ENCODE measurements at places on chromosomes 7 and 10. TPM values are rescaled to one million over a fixed set of nuclear protein-coding genes. Genes with fewer than 3 reads are reported as not detected.

Gene ARMS2
- total RNA-seq, result not detected

Gene VAX1
- total RNA-seq, result not detected

GRCh38 chr10:14673189-14673861, 101.4 kb downstream of the FAM107B start:
- DNase-seq, result no peak

GRCh38 chr7:158277219-158278141, 310.1 kb downstream of the PTPRN2 start:
- DNase-seq, result no peak

- DNase-seq, result no peak
Observed at GRCh38 chr7:92909686-92910475, 73.5 kb upstream of the CDK6 start.

DNA sequence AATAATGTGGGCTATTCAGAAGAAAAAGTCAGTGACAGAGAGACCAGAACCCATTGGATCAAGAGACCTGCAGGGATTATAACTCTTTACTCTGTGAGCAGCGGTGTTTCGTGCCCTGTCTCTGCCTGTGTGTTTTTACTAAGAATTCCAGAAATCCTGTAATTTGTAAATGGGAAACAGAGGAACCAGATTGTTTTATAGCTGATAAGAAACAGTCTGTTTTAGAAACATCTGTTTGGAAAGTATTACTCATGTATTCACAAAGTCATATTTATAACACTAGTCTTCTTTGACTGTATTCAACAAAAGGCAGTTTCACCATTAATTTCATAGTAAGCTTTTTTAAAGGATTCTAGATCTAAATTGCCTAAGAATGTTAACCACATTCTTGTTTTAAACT, 30.0 kb upstream of the VDAC2 start:
- DNase-seq, result no peak

DNA sequence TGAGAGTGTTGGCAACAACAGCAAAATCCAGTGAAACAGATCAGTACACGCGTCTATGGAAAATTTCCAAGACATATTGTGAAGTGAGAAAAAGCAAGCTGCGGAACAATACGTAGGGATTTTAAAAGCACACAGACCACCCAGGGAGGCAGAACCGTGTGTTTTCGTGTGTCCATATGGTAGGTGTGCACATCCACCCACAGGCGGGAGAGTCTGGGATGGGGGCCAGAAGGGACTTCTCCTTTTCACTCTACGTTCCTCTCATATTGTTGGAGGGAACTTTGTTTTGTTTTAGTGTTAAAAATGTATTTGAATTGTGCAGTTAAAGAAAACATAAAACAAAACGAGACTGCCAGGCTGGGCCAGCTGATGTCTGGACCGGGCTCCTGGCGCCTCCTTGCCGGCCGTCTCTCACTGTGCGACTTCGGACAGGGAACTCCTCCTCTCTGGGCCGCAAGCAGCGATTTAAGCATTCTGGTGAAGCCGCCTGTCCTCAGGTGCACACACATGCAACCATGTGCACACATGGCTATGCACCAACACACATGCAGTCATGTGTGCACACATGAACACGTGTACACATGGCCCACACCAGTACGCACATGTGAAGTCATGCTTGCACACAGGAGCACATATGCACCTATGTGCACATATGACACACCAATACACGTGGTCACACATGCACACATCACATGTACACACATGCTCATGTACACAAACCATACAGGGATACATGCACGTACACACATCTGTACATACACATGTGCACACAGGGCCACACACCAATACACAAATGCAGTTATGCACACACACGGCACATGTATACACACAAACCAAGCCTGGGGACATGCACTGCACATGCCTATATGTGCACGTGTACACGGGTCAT, 141.1 kb downstream of the ELFN1 start:
- no peak for DNase-seq

- no peak for DNase-seq
Observed at GRCh38 chr10:10045765-10046028, 972.0 kb upstream of the CELF2 start.

GRCh38 chr7:75725306-75725705, 13.4 kb downstream of the HIP1 start:
- no peak for DNase-seq

- DNase-seq, result peak; percentile 67
Observed at GRCh38 chr7:2978408-2978807, 65.3 kb downstream of the CARD11 start.
